Activated T-cell treated with anti-CD3 and anti-CD28 coated beads, Interleukin-2, amount 50 U/mL, for 48 hours (primary cell): ENCODE measurements at places on chromosomes 6 and 20.
A peak's percentile ranks its signal among the peaks of the same experiment; 100 is the strongest.

DNA sequence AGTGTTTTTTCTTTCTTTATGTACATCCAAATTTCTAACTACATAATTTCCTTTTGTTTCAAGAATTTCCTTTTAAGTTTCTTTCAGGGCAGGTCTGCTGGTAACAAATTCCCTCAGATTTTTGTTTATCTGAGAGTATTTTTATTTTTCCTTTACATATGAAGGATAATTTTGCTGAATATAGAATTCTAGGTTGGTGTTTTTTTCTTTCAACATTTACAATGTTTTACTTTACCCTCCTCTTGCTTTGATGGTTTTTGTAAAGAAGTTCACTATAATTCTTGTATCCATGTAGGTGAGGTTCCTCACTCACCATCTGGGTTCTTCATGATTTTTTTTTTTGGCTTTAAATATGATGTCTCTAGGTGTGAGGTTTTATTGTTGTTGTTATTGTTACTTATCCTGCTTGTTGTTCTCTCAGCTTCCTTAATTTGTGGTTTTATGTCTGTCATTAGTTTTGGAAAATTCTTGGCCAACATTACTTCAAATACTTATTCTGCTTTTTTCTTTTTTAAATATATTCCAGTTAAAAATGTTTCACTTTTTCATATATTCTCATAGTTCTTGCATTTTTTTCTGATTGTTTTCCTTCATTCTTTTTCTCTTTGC is 580.1 kb upstream of the CITED2 start:
- DNase-seq, result no peak

GRCh38 chr20:38962928-38963401 is 821 bp downstream of the DHX35 start:
- no peak for DNase-seq

GRCh38 chr6:155088856-155089255 is 93.7 kb downstream of the TIAM2 start:
- no peak for DNase-seq

- DNase-seq, result no peak
Observed at GRCh38 chr20:50136822-50137599, 16.5 kb downstream of the PEDS1 start.

DNA sequence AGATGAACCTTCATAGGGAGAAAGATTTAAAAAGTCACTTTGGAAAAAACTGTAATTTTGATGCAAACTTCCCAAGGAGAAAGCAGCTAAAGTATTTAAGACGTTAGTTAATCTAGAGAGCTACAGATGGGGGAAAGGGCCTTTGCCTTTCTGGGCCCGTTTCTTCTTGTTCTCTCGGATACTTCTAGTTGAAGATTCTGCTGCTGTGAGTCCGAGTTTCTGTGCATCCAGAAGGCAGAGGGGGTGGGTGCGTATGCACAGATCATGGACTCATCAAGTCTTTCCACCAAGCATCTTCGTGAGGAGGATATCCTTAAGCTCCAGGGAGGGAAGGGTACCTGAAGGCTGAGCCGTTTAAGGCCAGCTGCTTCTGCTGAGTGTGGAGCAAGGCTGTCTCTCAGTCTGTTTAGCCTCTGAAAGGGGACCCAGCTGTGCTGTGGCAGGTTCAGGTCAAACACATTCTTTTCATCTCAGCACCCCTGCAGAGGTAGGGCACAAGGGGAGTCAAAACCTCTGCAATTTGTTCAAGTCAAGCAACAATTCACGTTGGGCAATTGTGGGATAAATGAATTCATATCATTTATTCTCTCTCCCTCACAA is 4.3 kb downstream of the LAMP5 start:
- DNase-seq, result no peak

- DNase-seq, result no peak
Observed at GRCh38 chr20:33883164-33883563, 72.0 kb downstream of the CHMP4B start.

DNA sequence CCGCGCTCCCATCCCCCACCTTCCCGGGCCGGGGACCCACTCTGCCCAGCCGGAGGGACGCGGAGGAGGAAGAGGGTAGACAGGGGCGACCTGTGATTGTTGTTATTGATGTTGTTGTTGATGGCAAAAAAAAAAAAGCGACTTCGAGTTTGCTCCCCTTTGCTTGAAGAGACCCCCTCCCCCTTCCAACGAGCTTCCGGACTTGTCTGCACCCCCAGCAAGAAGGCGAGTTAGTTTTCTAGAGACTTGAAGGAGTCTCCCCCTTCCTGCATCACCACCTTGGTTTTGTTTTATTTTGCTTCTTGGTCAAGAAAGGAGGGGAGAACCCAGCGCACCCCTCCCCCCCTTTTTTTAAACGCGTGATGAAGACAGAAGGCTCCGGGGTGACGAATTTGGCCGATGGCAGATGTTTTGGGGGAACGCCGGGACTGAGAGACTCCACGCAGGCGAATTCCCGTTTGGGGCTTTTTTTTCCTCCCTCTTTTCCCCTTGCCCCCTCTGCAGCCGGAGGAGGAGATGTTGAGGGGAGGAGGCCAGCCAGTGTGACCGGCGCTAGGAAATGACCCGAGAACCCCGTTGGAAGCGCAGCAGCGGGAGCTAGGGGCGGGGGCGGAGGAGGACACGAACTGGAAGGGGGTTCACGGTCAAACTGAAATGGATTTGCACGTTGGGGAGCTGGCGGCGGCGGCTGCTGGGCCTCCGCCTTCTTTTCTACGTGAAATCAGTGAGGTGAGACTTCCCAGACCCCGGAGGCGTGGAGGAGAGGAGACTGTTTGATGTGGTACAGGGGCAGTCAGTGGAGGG is 2.8 kb downstream of the SOX4 start:
- peak; percentile 46 for DNase-seq

DNA sequence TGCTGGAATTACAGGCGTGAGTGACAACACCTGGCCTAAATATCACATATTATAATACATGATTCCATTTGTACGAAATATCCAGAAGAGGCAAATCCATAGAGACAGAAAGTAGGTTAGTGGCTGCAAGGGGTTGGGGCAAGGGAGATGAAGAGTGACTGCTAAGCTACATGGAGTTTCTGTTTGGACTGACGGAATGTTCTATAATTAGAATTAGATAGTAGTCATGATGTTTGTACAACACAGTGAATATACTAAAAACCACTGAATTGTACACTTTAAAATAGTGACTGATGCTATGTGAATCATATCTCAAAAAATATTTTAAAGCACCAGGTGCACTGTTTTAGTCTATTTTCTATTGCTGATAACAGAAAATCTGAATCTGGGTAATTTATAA is 3.7 kb upstream of the HEBP2 start:
- DNase-seq, result no peak
